ENCODE measurements at places on chromosomes 1 and 21. TPM values are rescaled to one million over a fixed set of nuclear protein-coding genes. Genes with fewer than 3 reads are reported as not detected.

DNA sequence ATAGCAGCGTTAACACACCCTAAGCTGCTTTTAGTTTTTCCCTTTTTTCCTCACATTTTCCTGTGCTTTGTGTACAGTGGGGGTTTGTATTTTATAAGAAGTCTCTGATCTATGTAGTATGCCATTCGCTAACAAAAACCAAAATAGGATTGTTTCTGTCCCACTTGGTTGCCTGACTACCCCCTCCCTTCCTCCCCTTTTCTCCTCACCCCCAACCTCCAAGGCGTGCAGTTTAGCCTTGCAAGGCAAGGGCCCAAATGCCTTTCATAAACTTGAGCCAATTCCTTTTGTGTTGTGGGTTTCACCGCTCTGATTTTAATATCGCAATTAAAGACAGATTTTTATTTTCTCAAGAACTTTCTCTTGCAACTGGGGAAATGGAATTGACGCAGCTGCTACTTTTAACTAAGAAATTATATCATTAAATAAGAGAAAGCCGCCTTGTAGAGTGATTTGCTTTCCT lies 276.9 kb downstream of the TM2D1 start:
- H3K4me1 ChIP-seq: peaks cover 99% of the 10 kb centered on the region
- no peak overlapping the region for H3K4me3 ChIP-seq
- H3K27ac ChIP-seq: peak overlapping the region; percentile 80
- no peaks in the 10 kb centered on the region for H3K27me3 ChIP-seq
- H3K36me3 ChIP-seq: no peaks in the 10 kb centered on the region

DNA sequence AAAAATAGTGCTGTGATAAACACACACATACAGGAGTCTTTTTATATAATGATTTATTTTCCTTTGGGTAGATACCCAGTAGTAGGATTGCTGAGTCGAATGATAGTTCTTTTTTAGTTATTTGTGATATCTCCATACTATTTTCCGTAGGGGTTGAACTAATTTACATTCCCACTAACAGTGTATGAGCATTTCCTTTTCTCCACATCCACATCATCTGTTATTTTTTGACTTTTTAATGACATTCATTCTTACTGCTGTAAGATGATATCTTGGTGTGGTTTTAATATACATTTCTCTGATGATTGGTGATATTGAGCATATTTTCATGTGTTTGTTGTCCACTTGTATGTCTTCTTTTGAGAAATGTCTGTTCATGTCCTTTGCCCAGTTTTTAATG lies 78.3 kb downstream of the NIBAN1 start:
- H3K36me3 ChIP-seq: no peaks in the 10 kb centered on the region
- no peak overlapping the region for H3K4me3 ChIP-seq
- H3K4me1 ChIP-seq: no peaks in the 10 kb centered on the region
- no peak overlapping the region for H3K27ac ChIP-seq

DNA sequence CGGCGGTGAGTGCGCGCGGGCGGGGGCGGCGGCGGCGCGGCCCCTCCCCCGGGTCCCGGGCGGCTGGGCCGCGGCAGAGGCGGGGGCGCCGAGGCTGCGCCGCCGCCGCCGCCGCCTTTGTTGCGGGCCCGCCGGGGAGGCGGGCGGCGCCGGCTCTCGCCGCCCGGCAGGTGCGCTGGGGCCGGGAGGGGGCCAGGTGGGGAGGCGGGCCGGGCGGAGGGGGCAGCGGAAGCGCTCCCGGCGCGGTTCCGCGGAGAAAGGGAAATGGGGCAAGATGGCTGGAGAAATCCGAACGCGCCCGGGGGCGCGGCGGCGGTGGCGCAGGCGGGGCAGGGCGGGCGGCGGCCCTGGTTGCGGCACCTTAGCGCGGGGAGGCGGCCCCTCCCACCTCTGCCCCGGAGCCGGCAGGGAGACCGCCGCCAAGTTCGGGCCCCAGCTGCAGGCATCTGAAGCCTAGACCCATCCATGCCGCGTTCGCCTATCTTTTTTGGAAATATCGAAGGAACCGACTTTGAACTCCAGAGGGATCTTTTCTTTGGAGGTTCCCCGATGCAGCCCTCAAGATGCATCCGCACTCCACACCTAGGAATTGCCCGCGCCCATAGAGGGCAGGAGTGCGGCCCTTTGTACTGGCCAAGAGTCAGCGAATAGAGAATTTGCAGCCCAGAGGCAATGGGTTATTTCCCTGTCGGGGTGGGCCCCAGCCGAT lies 479 bp downstream of the POGK start:
- H3K36me3 ChIP-seq: no peaks in the 10 kb centered on the region
- DNase-seq: no peak
- peak overlapping the region; percentile 83 for H3K4me3 ChIP-seq
- H3K4me1 ChIP-seq: peaks cover 36% of the 10 kb centered on the region

DNA sequence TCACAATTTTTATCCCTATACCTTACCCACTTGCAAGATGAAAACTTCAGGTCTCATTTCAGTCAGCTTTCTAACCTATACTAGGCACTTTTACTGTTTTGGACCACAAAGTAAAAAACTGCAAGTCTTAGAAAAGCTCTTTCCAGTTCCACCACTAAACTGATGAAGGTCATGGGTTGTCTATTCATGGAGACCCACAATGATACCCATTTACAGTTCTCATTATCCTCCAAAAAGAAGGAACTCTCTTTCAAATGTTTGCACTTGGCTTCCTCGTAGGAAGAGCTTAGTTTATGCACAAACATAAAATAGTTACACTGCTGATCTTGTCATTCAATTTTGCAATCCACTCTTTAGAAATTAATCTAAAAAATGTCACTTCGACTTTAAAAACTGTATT lies 9.3 kb downstream of the ZNF281 start:
- H3K27me3 ChIP-seq: no peaks in the 10 kb centered on the region
- no peaks in the 10 kb centered on the region for H3K4me1 ChIP-seq
- DNase-seq: no peak
- H3K36me3 ChIP-seq: peaks cover 9% of the 10 kb centered on the region
- H3K27ac ChIP-seq: no peak overlapping the region
- H3K4me3 ChIP-seq: no peak overlapping the region

DNA sequence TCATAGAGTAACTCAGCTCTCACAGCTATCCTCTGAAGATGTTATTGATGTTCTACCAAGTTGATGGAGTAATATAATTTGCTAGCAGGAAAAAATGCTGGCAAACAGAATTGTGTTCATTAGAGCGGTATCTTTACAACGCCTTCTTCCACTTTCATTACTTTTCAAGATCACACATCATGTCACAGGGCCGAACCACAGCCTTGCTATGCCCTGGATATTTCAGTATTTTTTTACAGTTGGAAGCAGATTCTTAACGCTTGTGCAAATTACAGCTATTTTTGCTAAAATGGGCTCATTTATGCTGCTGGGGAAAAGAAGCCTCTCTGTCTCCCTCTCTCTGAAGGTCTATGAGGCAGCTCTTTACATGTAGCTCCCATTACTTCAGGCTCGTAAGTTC lies 632.2 kb downstream of the KIF26B start:
- H3K36me3 ChIP-seq: no peaks in the 10 kb centered on the region
- no peak overlapping the region for H3K4me3 ChIP-seq
- no peaks in the 10 kb centered on the region for H3K27me3 ChIP-seq
- no peaks in the 10 kb centered on the region for H3K4me1 ChIP-seq
- no peak overlapping the region for H3K27ac ChIP-seq

DNA sequence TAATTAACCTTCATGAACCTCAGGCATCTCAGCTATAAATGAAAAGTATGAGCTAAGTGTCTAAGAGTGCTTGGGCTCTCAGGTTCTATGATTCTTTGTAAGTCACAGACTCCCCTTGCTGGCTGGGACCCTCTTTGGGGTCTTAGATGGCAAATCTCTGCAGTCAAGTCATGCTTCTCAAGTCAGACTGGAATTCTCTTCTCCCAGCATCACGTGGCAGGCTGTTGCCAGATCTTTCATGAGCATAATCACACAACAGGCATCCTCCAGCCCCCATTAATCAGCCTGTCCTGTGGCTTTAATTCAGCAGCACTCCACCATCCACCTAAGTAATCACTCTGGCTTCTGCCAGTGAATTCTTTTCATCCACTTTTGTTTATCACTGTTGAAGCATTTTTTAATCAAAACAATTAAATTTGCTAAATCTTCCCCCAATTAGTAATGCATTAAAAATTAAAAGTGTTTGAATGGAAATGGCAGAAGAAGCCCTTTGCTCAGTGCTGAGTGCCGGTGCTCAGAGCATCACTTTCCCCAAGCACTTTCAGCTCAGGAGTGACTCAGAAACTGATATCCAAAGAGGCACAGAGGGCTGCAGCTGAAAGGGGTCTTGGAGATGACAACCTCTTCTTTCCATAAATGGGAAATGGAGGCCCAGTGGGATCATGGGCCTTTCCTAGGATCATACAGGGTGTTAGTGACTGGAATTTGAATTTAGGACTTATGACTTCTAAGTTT lies 50.2 kb downstream of the C8A start:
- DNase-seq: no peak
- H3K4me3 ChIP-seq: no peak overlapping the region
- H3K27ac ChIP-seq: no peak overlapping the region

DNA sequence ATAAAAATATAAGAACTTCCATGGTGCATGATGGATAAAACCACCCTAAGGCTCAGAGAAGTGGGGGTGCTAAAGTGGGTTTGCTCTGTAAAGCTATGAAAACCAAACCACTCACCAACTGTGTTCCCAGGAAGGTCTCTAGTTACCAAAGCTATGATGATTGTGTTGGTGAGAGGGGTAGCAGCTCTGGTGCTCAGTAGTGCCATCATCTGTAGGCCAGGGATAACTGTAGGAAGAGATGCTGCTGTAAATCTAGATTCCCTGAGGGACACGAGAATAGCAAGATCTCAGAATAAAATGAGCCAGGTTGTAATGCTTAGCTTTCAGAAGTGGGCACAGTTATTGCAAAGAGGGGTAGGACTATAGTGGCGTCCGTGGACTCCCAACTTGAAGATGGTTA lies 124.5 kb downstream of the GREM2 start:
- no peaks in the 10 kb centered on the region for H3K27me3 ChIP-seq
- no peaks in the 10 kb centered on the region for H3K36me3 ChIP-seq
- no peak for DNase-seq

DNA sequence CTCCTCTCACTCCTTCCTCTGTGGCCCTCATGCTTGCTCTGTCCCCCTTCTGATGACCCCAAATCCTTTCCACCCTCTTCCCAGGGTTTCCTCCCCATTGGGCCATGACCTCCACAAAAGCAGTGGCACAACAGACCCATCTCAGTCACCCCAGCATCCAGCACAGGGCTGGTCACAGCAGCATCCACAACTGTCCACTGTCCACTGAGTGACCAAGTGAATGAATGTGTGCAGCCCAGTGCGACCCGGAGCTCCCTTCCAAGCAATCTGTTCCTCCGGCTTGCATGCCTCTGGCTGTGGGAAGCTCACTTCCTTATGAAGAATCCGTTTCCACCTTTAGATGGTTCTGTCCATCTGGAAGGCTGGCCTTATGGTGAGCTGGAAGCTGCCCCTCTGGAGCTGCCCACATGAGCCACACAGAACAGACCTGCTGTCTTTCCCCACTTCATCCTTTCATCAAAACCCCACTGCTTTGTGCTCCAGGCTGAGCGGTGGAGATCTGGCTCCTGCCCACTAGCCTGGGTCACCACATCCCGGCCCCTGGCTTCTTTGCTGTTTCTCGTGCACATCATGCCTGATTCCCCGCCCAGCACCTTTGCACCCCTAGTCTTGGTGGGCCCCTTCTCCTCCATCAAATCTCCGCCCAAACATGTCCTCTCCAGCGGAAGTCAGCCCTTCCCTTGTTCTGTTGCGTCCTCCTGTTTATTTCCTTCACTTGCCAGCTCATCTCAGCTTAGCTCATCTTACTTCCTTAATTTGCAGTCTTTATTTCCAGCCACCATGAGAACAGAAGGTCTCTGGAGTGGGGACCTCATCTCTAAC lies 56.4 kb downstream of the EDN2 start:
- no peaks in the 10 kb centered on the region for H3K27me3 ChIP-seq
- no peaks in the 10 kb centered on the region for H3K36me3 ChIP-seq
- DNase-seq: no peak
- no peaks in the 10 kb centered on the region for H3K4me1 ChIP-seq

DNA sequence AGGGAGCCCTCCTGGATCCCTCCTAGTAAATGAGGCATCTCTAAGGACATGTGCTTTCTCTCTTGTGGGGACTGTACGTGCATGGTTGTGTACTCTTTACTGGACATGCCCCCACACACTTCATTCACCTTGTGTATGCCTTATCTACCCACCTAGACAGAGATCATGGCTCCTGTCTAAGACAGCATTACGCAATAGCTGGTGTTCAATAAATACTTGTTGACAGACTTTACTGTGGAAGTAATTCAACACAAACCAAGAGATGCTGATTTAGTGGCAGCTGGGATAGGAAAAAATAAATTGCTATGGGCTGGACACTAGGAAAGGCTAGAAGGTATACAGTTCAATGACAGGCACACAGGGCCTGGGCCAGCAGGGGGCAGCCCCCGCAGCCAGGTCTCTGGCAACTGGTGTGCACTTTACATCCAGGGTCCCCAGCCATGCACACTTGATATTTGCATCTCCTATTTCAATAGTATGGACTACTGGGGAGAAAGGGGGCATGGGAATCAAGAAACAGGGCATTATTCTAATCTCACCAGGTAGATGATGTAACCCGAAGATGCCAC lies 24.2 kb downstream of the TRABD2B start:
- H3K36me3 ChIP-seq: no peaks in the 10 kb centered on the region
- DNase-seq: no peak
- H3K27ac ChIP-seq: no peak overlapping the region

Gene C4BPA
- total RNA-seq: not detected

Gene OR6K3
- total RNA-seq: not detected

Gene FAM72D
- total RNA-seq: not detected

Gene PCP4L1
- not detected for total RNA-seq

Gene S1PR1
- total RNA-seq: 43.7 TPM

Gene PTGFR
- 44.1 TPM for total RNA-seq

Data from tibial nerve (tissue), 4 donors.